Lower lobe of right lung (tissue), 2 donors: ENCODE measurements at places on chromosomes 11 and 22.

- peak; percentile 16 for DNase-seq
Measured at GRCh38 chr22:48575618-48576332, 1251.9 kb downstream of the BRD1 start.

GRCh38 chr11:39542460-39542859 lies 1917.0 kb downstream of the LRRC4C start:
- no peak for DNase-seq

GRCh38 chr11:10590218-10590915 lies 21.9 kb upstream of the LYVE1 start:
- DNase-seq = no peak

DNA sequence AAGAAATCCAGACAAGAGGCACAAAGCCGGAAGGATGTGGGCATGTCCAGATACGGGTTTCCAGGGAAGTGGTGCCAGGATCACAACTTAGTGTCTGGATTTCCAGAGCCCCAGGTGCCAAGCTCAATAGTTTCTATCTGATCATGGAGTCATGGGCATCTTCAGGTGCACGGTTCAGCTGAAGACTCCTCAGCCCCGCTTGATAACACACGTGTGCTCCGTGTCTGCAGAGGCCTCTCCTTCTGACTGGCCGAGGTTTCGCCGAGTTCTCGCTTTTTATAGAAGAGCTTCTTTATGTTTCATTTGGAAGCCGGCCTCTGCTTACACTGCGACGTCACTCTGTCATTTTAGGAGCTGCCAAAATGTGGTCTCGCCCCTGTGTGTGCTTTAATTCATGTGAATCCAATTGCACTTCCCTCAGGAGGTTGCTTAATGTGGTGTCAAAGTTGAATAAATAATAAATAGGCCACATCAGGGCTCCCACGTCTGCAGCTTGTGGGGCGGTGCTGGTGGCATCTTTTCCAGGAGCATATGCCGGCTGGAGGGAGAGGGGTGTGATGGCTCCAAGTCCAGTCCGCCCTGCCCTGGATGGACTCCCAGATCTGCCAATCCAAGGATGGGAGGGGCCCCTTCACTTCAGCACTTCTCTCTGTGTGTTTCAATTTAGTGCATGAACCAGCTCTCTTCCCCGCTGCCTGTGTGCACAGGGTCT lies 1410.8 kb downstream of the TBC1D22A start:
- no peak for DNase-seq
